ENCODE measurements at places on chromosomes 13 and 19.

DNA sequence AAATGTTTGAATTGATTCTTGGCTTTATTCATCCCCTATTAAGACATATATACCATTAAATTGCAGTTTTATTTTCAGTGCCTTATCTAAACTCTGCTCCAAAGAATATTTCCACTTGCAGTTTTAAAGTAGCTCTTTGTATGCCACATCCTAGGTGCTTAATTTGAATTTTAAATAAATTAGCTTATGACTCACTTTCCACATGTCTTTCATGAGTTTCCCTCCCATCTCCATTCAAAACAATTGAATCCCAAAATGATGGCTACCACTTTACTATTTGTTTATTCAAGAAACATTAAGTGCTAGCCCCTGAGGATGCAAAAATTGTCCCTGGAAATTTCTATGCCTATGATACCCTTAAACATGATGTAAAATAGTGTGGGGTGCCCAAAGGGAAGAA is 19.5 kb downstream of the PCDH20 start:
- no peak for DNase-seq

DNA sequence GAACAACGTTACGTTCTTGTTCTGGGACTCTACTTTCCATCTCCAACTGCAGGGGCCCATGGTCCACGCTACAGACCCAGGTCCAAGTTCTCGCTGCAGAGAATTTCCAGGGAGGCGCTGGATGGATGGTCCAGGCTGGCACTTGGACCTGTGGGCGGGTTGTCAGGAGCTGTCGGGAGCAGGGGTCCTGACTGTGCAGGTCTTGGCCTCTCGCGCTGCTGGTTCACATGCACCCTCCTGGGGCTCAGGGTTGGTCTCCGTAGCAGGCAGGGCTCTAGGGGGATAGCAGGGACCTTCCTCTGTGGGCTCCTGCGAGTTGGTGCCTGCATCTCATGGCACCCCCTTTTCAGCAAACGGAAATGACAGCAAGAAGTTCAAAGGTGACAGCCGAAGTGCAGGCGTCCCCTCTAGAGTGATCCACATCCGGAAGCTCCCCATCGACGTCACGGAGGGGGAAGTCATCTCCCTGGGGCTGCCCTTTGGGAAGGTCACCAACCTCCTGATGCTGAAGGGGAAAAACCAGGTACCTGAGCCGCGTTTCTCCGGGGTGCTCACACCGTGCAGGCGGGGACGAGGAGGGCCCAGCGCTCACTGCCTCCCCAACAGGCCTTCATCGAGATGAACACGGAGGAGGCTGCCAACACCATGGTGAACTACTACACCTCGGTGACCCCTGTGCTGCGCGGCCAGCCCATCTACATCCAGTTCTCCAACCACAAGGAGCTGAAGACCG is 6.6 kb downstream of the PTBP1 start:
- DNase-seq, result no peak

DNA sequence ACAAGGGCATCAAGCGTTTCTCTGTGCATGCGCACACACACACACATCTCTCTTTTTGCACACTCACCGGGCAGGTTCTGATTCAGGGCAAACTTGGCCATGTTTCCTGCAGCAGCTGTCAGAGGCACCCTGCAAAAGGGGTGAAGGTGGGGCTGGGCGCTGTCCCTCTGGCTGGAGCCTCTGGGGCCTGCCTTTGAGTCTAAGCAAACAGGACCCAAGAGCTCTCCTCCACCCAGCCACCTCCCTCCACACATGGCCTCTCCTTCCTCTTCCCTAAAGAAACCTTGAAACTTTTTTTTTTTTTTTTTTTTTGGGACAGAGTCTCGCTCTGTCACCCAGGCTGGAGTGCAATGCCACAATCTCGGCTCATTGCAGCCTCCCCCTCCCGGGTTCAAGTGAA is 5.3 kb downstream of the KANK3 start:
- DNase-seq, result no peak

GRCh38 chr19:42531313-42531712 is 3.0 kb upstream of the CEACAM1 start:
- no peak for DNase-seq

- no peak for DNase-seq
These were observed 23.8 kb downstream of the APBA3 start for GRCh38 chr19:3737487-3738205.

- no peak for DNase-seq
These were observed 49.5 kb upstream of the POMP start for GRCh38 chr13:28609381-28609780.

GRCh38 chr19:33630880-33631608 is 9.3 kb downstream of the CHST8 start:
- DNase-seq, result no peak

DNA sequence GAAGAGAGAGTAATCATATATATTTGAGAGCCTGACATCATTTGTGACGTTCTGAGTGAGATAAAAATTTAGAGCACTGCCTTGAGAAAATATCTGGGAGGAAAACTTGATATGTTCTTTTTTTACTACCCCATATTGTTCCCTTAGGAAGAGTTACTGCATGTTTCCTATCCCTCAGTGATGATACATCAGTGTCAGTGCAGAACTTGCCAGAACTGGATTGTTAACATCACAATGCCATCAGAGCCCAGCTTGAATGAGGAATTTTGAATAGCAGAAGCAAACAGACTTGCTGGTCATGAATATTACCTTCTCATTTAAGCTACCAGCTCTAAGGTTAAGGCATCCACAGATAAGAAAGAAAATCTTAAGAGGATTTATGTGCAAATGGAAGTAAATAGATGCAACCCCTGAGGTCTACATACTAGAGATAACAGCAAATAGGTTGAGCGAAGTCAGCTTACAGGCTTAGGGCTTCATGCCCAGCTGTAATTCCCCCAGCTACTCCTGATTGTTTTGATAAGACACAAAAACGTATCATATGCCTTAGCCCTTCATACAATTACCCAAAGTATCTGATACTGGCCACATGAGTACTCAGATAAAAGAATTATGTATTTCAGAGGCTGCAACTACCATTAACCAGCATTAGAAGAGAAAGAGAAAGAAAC is 313.7 kb upstream of the ATXN8OS start:
- DNase-seq, result no peak

DNA sequence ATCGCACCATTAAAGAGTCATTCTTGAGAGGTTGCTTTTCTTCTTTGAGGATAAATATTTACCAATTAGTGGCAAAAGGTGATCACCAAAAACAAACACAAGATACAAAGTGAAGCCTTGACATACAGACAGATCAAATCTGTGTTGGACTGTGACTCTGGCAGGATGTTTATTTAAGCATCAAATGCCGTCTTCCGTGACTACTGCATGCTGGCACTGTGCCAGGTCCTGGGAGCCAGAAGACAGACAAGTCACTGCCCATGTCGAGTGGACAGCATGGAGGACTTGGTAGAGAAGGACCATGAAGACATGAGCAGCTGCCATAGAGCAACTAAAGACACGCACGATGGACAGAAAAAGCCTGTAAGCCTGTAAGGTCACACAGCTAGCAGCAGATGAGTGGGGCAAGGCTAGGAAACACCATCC is 92.8 kb upstream of the FARP1 start:
- DNase-seq, result peak; percentile 47

DNA sequence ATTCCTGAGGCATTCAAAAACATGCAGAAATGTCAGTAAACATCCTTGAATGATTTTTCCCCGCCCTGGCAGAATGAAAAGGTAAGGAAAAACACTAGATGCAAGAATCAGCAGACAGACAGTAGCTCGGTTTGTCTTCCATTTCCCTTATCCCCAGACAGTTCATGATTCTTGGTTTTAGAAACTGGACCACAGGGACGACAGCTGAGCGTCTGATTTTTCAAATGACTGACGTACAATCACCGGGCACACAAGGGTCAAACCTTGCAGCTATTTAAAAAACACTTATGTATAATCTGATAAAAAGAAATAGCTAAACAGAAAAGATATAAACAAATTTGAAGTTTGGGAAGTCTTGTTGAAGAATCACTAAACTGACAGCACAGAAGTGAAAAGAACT is 47.1 kb downstream of the DCLK1 start:
- DNase-seq, result no peak

DNA sequence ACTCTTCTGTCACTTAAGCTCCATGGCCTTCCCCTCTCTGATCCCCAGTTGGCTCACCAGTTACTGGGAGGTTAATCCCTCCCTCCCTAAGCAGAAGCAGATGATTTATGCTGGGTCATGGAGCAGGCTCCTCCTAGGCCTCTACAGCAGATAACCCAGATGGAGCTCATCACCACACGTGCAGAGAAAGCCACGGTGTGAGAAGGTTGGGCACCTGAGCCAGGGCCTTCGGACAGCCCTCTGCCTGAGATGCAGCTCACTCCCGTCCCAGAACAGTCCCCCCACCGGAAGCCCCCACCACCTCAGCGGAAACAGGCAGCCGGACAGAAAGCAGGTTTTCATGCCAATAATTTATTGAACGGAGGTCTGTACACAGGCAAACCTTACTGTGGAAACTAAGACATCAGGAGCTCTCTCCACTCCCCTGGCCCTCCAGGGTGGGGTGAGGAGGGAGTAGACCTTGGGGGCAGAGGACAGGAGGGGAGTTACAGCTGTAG is 9.8 kb downstream of the ZNF526 start:
- DNase-seq, result no peak

GRCh38 chr13:44895953-44896335 is 93.3 kb downstream of the NUFIP1 start:
- DNase-seq, result peak; percentile 86
